ENCODE measurements at places on chromosomes 6 and 20. TPM values are rescaled to one million over a fixed set of nuclear protein-coding genes. Genes with fewer than 3 reads are reported as not detected.

- DNase-seq = no peak
These were observed 4.8 kb downstream of the SAMD10 start for GRCh38 chr20:63974402-63975200.

DNA sequence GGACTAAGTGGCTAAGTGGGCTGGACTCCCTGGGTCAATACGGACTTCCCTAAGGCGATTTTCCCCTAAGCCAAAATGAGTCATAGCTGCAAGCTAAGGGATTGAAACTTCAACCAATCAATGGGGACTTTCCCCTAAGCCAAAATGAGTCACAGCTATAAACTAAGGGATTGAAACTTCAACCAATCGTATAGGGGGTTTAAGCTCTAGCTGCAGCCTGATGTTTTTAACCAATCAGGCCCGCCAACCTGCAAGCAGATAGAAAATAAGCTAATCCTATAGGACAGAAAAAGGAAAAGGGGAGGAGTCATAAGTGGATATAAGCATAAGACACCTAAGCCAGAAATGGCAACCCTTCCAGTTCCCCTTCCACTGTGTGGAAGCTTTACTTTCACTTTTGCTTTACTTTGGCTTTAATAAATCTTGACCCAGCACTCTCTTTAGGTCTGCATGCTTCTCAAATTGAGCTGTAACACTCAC, 655.0 kb upstream of the HS3ST5 start:
- no peak for DNase-seq

GRCh38 chr6:149317644-149318571, at the start of gene TAB2:
TSS of gene TAB2 (plus strand) at chr6:149317712. CDS start at chr6:149369998, 52,286 bp downstream.
- peak; percentile 56 for DNase-seq

DNA sequence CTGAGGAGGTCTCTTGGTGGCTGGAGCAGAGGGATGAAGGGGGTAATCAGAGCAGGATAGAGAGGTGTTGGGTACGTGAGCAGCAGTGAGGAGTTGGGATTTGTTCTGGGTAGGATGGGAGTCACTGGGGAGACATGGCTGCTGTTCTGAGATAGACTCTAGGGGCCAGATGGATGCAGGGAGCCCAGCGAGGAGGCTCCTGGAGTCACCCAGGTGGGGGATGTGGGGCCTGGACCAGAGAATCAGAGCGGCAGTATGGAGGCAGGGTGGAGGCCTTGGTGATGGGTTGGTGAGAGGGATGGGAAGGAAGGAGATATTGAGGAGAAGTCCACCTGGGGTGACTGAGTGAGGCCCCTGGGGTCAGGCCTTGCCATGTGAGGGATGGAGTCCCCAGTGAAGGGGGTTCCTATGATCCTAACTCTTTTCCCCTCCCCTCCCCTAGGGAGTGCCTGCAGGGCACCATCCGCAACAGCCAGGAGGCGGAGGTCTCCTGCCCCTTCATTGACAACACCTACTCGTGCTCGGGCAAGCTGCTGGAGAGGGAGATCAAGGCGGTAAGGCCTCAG, 13.7 kb downstream of the RBCK1 start:
- DNase-seq = no peak

CCN2 gene
- polyA plus RNA-seq = 240 TPM

- no peak for DNase-seq
These were observed 82.7 kb upstream of the TRAF3IP2 start for GRCh38 chr6:111688331-111688730.

GRCh38 chr6:112233847-112234246, 20.5 kb downstream of the LAMA4 start:
- no peak for DNase-seq

DNA sequence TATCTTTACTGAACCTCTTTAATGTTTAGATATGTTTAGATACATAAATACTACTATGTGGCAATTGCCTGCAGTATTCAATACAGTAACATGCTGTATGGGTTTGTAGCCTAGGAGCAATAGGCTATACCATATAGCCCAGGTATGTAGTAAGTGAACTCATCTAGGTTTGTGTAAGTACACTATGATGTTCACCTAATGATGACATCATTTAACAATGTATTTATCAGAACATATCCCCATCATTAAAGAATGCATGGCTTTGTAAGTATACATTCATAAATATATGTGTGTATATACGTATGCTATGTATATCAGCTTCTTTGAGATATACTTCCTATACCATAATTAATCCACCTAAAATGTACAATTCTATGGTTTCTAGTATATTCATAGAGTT, 631.2 kb upstream of the MAN1A1 start:
- DNase-seq = no peak

- no peak for DNase-seq
These were observed 38.4 kb downstream of the ZMYND8 start for GRCh38 chr20:47318027-47318585.

TAB2 gene
- polyA plus RNA-seq = 91.1 TPM

DNA sequence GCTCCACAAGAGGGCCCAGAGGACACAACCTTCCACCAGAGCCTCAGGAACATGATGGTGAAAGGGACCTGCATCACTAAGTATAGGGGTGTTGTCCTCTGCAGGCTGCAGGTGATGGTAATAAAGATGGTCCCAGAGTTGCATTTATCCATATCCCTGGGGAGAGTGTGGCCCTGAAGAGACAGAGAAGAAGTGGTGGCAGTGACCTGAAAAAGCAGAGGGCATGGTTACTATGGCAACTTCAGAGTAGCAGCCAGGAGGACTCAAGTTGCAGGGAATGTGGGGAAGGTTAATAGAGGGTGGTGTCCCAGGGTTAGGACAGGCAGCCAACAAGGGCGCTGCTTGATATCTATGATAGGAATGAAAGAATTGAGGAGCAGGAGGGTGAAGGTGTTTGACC, 57.1 kb downstream of the HLA-A start:
- no peak for DNase-seq

DNA sequence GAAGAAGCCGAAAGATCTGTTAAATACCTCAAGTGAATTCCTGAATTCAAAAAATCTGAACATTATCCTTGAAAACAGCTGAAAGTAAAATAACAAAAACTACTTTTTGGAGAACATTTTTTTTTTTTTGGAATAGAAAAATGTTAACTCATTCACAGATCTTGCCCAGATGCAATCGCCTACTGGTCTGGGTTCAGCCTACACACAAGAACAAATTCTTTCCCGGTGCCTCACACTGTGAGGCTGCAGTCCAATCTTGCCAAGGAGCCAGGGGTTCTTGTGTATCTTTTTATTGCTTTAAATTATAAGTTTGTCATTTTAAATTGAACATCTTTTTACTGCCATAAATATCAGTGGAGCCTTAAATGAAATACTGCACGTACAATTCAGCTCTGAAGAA, 41.2 kb upstream of the TMEM200A start:
- DNase-seq = no peak

GRCh38 chr6:47426524-47427302, 50.9 kb upstream of the CD2AP start:
- DNase-seq = no peak

GRCh38 chr6:53979468-53980067, 131.7 kb upstream of the MLIP start:
- no peak for DNase-seq

GRCh38 chr20:20744170-20744725, 31.8 kb upstream of the RALGAPA2 start:
- no peak for DNase-seq

- DNase-seq = no peak
These were observed 140.5 kb downstream of the BTBD3 start for GRCh38 chr20:12058216-12058615.

DNA sequence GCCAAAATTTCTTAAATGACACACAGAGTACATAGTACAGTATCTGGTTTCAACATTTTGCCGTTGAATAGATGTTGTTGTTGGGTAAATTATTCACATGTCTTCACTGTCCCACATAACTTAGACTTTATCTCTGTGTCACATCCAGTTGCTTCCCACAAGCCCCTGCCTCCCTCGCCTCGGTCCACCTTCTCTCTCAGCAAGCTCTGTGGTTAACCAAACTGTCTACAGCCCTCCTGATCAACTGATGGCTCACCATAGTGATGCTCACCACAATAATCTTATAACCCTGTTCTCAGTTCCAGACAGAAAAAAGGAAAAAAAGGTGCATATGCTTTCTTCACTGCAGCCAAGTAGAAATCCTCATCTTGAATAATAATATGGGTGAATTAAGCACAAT, 23.0 kb downstream of the IL17F start:
- DNase-seq = no peak

DNA sequence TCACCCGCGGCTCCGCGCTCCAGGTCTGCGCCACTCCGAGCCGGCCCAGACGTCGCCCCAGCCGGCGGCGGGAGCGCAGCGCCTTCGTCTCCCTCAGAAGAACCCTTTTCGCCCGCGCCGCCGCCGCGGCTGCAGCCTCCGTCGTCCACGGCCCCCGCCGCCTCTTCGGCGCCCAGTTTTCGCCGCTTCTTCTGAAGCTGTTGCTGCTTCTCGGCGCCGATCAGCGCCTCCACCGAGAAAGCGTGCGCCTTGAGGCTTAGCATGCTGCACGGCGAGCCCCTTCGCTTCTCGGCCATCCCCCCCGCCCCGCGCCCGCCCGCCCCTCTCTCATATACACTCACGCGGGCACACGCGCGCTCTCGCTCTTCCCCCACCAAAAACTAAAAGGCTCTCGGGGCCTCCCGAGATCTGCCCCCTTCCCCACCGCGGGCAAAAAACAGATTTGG, 489 bp downstream of the TBX18 start:
- DNase-seq = no peak

EYA2 gene
- polyA plus RNA-seq = 0.56 TPM

DNA sequence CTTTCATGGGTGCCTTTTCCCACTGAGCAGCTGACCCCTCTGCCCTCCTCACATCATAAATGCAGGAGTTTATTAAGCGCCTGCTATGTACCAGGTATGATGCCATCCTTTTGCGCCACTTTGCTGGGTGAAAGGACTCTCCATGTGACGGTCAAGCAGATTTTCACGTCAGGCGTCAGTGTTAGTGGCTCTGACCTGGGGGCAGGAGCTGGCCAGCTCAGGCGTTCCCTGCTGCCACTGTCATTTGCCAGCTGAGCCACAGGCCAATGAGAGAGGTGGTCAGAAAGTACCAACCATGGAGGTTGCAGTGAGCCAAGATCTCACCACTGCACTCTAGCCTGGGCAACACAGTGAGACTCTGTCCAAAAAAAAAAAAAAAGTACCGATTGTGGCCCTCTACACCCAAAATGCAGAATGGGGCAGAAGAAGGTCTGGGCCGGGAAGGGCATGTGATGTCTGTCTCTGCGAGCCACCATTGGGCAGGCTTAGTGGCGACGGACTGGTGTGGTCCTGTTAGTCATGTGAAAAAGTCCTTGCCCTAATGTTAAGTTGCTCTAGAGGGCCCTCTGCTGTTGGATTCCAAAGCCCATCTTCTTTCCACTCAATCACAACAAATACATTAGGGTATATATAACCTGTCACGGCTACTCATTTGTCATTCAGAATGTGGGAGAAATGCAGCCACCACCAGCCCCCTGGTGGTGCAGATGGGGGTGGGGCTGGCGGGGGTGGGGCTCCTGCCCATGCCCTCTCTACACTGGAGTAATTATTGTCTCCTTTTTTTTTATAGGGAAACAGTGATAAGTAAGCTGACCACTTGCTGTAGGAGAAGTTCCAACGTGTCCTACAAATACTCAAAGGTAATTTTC, 18.4 kb upstream of the SLC22A1 start:
- no peak for DNase-seq

GRCh38 chr6:68144667-68145066, 490.4 kb upstream of the ADGRB3 start:
- DNase-seq = no peak

GRCh38 chr6:140758169-140758877, 1374.4 kb upstream of the GJE1 start:
- DNase-seq = no peak

- no peak for DNase-seq
These were observed 111.1 kb upstream of the DUSP22 start for GRCh38 chr6:181049-181654.

DNA sequence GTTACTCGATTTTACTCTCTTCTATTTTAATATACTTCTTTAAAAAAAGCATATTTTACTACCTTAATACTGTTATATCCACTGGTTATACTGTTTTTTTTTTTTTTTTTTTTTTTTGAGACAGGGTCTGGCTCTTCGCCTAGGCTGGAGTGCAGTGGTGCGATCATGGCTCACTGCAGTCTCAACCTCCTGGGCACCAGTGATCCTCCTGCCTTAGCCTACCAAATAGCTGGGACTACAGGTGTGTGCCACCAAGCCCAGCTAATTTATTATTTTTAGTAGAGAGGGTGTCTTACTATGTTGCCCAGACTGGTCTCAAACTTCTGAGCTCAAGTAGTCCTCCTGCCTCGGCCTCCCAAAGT, 170.7 kb downstream of the DOK5 start:
- DNase-seq = no peak

DDO gene
- 0.89 TPM for polyA plus RNA-seq

CDH4 gene
- polyA plus RNA-seq = 7.9 TPM

GRCh38 chr6:40755749-40756452, 168.7 kb upstream of the LRFN2 start:
- DNase-seq = no peak

SAMHD1 gene
- 22.2 TPM for polyA plus RNA-seq

KIFC1 gene
- 46.5 TPM for polyA plus RNA-seq

DNA sequence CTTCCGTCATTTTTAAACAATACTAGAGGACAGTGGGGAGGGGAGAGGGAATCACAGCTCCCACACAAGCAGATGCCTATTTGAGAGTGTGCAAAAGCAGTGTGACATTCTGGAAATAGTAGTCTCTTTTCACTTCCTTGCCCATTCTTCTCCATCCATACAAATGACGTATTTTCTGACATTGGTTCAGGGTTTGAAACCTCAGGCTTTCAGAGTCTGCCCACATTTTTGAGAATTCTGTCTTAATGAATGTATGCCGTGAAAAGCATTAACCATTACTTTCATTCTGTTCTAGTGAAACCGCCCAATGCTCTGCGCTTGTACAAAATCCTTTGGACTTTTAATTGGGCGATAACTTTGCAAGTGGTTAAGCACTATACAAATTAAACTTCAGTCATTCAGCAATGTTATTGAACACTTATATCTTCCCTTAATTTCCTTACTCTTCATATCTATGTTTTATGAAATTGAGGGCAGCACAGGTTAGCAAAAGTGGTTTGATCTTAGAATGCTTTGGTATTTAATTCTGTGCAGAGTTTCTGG, 265.7 kb downstream of the SOX4 start:
- no peak for DNase-seq

DNA sequence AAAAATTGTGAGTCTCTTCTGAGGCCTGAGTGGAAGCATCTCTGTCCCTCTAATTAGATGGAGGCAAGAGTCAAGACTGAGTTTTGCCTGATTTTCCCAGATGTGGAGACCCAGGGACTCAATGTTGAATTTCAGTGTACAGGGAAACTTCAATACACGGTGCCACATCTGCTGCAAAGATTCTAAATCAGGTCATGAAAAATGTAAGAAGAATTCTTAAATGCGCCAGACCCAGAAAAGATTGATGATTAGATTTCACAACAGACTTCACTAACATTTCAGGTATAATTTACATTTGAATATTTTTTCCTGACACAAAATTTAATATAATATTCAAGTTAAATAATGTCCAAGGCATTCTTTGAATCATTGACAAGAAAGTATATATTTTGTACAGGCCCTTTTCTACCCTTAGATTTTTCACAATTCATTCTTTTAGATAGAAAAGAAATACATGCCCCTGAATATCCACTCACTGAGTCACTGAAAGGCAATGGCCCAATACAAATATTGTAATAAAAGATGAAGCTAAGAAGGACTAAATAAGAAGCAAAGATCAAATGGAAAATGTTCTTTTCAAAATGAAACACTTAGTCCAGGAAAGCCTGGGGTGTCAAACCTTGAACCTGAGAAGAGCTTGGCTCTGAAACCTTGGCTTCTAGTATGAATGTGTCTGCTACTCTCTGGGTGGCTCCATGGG, 18.2 kb upstream of the HDGFL1 start:
- DNase-seq = no peak
